Hematopoietic multipotent progenitor cell treated with erythropoietin and hydrocortisone succinate and interleukin-3 and kit ligand, for 17 days (in vitro differentiated cells): ENCODE measurements at places on chromosomes 5 and 9.

DNA sequence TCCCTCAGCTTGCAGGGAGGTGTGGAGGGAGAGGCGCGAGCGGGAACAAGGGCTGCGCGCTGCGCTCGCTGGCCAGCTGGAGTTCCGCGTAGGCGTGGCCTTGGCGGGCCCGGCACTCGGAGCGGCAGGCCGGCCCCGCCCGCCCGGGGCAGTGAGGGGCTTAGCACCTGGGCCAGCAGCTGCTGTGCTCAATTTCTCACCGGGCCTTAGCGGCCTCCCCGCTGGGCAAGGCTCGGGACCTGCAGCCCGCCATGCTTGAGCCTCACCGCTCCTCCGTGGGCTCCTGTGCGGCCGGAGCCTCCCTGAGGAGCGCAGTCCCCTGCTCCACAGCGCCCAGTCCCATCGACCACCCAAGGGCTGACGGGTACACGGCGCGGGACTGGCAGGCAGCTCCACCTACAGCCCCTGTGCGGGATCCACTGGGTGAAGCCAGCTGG lies 1516.4 kb downstream of the EFNA5 start:
- no peak for DNase-seq

DNA sequence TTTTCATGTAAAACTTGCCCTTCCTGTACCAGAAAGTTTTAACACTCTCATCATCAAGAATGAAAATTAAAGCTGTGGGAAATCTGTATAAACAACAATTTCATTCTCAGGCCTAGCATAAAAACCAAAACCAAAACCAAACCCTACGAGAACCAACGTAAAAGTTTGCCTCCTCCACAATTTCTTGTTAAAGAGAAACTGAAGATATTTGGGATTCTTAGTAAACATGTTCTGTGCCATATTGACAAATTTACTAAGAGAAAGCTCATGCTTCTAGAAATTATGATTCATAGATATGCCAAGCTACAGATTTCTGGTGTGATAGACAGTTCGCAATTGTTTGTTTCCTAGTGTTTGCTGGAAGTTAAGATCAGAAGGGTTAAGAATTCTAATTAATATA lies 801.0 kb upstream of the NUDT12 start:
- no peak for DNase-seq

DNA sequence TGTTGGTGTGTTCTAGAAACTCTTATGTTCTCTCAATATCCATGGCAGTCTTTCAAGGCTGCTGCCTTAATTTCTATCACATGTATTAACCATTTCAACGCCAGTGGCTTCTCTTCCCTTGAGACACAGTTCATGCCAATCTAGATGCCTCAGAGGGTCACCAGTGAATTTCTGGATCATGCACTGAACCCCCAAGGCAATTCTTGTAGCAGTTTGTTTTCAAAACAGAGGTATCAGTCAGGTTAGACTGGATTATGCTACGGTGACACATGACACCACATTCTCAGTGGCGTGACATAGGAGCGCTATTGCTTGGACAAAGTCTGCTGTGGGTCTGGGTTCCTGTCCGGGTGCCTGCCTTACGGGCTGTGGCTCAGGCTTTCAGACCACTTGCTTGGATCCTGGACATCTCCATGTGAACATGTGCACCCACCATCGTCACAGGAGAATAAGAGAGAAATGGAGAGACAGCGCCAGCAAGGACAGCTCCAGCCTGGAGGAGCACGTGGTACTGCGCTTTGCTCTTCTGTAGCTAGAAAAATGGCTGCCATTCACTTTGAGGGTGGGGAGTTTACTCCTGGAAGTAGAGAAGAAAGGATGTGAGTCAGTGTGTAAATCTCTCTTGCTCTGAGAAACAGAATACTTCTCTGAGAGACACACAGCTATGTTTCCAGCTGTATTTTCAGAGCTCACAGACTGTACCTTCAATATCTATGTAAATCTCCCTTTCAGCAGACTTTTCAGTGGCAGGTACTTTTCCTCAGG lies 329.3 kb upstream of the ADCY2 start:
- DNase-seq, result no peak

GRCh38 chr9:78158286-78158685 lies 77.6 kb upstream of the CEP78 start:
- DNase-seq, result no peak

GRCh38 chr9:133944746-133945135 lies 47.4 kb downstream of the VAV2 start:
- DNase-seq, result no peak

DNA sequence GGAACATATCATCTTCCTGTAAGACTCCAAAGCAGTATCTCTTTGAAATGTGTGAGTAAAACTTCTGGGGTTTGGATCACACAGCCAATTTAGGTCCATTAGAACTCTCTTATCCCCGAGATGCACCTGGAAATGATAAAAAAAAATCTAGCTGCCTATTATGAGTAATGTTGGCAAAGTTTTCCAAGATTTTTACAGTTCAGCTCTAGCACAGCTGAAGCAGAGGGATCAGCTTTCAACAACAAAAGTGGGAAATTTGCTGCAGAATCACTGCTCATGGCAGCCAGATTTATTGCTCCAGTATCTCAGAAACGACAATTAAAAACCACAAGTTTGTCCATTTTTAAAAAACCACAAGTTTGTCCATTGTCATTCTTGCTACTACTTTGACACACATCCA lies 292.2 kb downstream of the IRX2 start:
- no peak for DNase-seq

- no peak for DNase-seq
Measured at GRCh38 chr9:6229619-6230018, 14.0 kb downstream of the IL33 start.

GRCh38 chr5:76791461-76791860 lies 27.4 kb upstream of the F2RL1 start:
- DNase-seq, result no peak

- DNase-seq, result no peak
Measured at GRCh38 chr5:118593003-118593328, 395.4 kb downstream of the DTWD2 start.

- no peak for DNase-seq
Measured at GRCh38 chr5:173163219-173163618, 18.9 kb downstream of the BNIP1 start.

DNA sequence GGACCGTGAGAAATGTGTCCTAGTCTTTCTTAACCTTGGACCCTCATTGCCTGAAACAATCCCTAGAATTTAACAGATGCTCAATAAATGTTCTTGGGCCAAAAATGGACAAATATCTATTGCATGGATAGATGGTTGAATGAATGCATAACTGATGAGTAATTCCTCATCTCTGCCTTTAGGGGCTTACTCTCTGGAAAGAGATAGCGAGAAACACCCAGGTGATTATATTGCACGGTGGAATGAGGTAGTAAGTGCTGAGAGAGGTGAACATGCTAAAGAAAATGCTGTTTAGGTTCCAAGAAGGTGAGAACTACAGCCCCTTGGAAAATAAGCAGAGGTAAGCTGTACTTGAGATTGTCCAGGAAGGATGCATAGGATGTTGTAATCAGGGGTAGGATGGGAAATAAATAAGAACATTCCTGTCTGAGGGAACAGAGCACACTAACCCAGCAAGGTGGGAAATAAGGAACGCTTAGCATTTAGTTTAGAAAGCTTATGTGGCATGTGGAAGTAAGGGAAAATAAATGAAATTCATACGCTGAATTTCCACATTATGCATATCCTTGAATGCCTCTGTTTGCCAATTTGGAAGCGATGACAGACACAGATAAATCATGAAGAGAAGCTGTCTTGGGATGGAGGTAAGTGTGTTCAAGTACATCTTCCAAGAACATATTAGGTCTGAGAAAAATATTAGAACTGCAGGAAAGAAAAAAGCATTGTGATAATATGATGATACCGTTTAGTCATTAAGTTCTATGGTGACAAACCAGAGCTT lies 426.6 kb downstream of the ARHGEF28 start:
- no peak for DNase-seq

GRCh38 chr9:86600291-86600690 lies 246.1 kb upstream of the TUT7 start:
- DNase-seq, result no peak

GRCh38 chr9:130337784-130338380 lies 72.3 kb downstream of the HMCN2 start:
- DNase-seq, result no peak

GRCh38 chr9:18536554-18536953 lies 62.6 kb downstream of the ADAMTSL1 start:
- no peak for DNase-seq

DNA sequence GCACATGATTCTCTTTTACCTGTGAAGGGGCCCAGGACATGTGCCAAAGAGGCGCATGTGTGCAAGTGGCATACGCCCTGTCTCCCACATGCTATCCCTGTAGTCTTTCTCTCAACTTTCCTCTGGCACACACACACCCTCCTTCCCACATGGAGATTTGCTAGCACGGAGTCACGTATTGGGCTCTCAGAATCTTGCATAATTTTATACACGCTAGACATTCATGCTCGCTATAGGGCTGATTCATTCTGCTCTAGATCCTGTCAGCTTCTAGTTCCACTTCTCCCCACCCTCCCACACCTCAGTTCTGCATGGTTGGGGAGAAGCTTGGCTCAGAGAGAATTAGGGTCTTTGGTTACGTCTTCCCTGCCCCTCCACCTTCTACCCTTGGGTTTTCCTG lies 72.8 kb downstream of the CD180 start:
- DNase-seq, result no peak

DNA sequence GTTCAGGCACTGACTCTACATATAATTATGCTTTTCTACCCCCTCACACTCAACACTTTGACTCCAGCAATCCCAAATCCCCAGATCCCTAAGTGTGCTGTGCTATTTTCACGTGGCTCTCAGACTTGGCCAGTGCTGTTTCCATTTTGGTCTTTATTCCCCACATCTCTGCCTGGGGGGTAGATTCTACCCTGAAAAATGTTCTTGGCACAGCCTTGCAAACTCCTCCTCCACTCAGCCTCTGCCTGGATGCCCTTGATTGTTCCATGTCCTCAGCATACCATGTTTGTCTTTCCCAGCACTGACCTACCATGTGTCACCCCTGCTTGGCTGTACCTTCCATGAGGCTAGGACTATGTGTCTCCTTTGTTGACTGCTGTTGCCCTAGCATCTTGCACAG lies 43.0 kb downstream of the FXN start:
- DNase-seq, result no peak

DNA sequence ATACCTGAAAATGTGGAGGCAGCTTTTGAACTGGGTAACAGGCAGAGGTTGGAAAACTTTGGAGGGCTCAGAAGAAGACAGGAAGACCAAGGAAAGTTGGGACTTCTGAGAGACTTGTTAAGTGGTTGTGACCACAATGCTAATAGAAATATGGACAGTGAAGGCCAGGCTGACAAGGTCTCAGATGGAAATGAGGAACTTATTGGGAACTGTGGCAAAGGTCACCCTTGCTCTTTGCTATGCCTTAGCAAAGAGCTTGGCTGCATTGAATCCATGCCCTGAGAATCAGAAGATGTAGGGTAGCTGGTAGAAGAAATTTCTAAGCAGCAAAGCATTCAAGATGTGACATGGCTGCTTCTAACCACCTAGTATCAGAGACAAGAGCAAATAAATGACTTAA lies 244.4 kb upstream of the ADRA1B start:
- no peak for DNase-seq

GRCh38 chr9:110892689-110893088 lies 145.6 kb downstream of the LPAR1 start:
- no peak for DNase-seq

DNA sequence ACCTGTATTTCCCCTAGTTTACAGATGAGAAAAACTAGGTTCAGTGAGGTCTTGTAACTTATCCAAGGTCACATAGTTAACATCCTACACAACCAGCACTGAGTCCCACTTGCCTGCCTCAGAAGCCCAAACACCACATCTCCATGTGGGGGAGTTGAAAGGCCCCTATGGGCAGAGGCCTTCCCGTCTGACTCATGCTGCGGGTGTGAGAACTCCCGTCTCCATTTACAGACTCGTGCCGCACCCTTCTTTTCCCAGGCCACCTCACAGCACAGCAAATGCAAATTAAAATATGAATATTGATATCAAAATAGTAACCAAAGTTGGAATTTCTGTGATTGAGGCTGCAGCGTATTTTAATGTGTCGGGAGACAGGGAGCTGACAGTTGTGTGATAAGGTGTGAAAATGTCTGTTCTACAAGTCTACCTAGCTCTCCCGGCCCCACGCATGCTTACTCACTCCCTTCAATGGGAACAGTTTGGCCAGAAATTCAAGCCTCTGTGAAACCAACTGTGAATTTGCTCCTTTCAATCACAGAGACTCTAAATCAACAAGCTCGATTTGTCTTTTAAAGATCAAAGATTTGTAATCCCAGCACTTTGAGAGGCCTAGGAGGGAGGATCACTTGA lies 90.1 kb downstream of the CRB2 start:
- DNase-seq, result no peak

- no peak for DNase-seq
Measured at GRCh38 chr9:36993933-36994764, 39.9 kb downstream of the PAX5 start.

DNA sequence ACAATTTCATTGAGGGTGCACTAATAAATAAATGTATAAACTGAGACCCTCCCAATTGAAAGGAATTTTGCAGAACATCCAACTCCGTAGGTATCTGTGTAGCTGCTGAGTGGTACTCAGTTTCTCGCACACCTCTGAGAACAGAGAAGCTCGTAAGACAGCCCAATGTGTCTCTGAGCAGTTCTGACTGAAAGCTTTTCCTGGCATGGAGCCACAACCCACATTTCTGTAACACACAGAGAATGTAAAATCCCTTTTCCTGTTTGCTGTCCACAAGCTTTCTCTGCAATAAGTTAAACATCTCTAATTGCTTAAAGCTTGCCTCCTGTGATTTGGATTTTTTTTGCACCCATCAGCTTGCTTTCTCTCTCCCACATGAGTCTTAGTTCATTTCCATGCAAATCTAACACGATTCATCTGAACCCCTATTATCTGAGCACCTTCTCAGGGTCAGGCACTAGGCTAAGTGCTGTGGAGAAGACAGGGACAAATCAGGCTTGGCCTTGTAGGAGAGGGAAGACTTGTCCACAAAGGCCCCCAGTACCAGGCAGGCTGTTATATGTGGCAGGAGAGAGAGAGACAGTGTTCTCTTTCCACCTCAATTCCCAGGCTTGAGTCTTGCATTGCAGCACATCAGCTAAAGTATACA lies 44.2 kb upstream of the COL15A1 start:
- no peak for DNase-seq
